ENCODE measurements at places on chromosomes 4 and X.

- DNase-seq: no peak
Observed at GRCh38 chr4:15754323-15754722, 23.8 kb upstream of the CD38 start.

DNA sequence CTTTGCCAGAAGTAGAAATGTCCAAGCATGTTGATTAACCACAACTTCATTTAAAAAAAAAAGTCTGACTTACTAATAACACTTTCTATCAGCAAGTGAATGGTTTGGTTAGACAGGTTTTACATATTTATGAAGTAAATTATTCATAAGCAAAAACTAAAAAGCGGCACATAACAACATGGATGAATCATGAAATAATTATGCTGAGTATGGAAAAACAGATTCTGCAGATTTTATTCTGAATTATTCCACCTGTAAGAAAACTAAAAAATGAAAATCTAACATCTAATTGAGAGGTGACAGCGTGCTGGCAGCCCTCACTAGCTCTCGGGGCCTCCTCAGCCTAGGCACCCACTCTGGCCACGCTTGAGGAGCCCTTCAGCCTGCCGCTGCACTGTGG lies 173.5 kb downstream of the ADAM29 start:
- DNase-seq: no peak

DNA sequence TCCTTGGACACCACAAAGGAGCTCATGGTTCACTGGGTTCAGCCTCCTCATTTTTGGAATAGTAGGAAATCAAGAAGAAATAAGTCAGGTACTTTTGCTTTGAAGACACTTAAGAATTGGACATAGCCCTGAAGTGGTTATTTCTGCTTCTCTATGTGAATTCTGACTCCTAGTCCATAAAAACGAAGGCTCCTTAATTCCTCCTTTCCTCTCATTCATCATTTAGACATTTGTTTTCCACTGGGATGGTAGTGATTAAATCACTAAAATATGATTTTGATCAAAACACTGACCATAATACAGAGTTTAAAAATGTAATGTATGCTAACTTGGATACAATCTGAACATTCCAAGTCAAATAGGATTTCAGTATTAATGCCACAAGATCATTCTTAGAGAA lies 34.7 kb upstream of the CYP2U1 start:
- DNase-seq: no peak

DNA sequence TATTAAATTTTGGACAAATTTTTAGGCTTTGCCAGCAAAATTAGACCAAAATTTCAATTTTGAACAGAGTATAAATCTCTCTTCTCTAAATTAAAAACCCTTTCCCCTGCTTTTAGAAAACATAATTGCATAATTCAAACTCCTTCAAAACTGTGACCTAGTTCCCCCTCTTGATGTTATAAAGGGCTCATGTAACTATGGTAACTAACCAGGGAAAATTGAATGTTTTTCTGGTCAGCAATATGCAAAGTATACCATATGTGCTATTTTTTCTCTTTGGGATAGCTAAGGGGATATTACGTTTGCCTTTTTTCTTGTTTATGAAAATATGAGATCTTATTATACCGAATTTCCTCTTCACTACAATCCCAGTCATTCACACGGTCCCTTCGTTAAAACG lies 5.1 kb upstream of the ING2 start:
- DNase-seq: no peak

- no peak for DNase-seq
Observed at GRCh38 chr4:182351485-182351884, 108.3 kb downstream of the TENM3 start.

DNA sequence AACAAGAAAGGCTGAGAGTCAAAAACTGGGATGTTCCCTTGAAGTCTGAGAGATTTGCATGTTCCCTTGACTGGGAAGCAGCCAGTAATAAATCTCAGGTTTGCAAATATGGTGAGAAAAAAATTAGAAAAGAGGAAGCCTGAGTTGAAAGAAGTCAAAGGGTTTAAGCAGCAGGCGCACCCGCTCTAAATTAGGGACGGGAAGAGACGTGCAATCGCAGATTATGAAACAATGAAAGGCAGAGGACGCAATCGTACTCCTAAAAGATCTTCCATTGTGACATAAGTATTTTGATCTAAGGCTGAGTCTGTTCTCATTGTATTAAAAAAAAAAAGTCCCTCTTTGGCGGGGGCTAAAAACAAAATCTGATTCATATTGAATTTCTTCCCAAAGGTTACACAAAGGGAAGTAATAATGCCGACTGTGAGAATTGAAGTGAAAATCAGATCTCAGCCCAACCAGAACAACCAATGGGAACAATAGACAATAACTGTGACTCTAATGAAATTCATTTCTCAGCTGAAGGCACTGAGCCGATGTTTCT lies 28.2 kb downstream of the SAT1 start:
- no peak for DNase-seq

- DNase-seq: no peak
Observed at GRCh38 chr4:174241162-174241561, 42.3 kb downstream of the FBXO8 start.

- DNase-seq: no peak
Observed at GRCh38 chrX:152480269-152481212, 29.4 kb upstream of the GABRA3 start.

DNA sequence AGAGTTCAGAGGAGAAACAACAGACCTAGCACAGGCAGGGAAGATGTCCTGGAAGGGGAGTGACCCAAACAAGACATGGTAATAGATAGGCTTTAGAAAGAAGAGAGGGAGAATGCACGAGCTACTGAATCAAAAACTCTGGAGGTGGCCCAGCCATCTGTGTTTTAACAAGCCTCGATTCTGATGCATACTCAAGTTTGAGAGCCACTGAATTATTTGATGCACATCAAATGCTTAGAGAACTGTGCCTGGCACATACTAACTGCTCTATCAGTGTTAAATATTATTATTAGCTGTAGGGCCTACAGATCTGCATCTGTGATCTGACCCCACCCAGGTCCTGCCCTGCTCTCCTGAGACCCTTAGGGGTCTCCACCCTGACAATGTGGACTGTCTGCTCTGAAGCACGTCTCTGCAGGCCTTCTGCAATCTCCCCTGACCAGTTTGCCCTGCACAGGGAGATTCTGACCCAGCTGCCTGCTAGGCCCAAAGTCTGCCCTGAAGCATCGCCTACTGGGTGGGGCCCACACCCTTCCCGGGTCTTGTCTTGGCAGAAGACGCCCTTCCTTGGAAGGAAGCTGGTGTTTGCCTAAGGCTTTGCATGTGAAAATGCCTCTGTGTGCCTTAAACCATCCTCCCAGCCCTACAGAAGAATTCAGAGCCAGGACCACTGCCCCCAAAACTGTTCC lies 201.5 kb upstream of the KLF3 start:
- no peak for DNase-seq

GRCh38 chr4:3307891-3308575 lies 15.2 kb downstream of the RGS12 start:
- no peak for DNase-seq

- no peak for DNase-seq
Observed at GRCh38 chr4:187972135-187972534, 23.4 kb upstream of the ZFP42 start.

GRCh38 chr4:152022543-152022942 lies 261.7 kb upstream of the GATB start:
- no peak for DNase-seq

DNA sequence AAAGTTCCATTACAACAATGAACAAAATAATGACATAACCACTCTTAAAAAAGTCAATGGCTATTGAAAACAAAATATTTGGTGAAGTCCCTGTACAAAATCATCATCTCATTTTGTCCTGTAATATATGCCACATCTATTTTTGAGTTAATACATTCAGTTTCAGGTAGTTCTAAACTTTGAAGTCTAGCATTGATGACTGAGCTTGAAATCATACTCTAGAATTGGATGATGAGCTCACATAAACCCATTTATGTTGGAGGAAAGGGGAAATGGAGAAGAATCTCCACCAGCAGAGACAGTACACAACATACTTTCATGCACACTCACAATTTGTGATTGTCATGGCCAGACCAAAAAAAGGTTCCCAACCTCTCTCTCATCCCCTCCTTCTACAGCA lies 371.1 kb upstream of the NR3C2 start:
- DNase-seq: no peak

- no peak for DNase-seq
Observed at GRCh38 chr4:55303760-55304165, 42.3 kb upstream of the SRD5A3 start.

- no peak for DNase-seq
Observed at GRCh38 chrX:344371-344901, 25.8 kb upstream of the GTPBP6 start.

GRCh38 chrX:17596061-17596460 lies 141.2 kb upstream of the SCML1 start:
- no peak for DNase-seq

DNA sequence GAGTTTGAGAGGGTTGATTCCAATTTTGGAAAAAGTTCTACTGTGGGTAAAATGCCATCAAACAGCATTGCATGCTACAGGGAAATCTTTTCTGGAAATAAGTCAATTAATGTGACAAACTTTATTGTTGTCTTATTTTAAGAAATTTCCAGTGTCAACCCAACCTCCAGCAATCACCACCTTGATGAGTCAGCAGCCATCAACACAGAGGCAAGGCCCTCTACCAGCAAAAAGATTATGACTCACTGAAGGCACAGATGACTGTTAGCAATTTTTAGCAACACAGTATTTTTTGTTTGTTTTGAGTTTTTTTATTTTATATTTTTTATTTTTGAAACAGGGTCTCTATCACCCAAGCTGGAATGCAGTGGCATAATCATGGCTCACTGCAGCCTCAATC lies 165.4 kb upstream of the C1QTNF7 start:
- no peak for DNase-seq

DNA sequence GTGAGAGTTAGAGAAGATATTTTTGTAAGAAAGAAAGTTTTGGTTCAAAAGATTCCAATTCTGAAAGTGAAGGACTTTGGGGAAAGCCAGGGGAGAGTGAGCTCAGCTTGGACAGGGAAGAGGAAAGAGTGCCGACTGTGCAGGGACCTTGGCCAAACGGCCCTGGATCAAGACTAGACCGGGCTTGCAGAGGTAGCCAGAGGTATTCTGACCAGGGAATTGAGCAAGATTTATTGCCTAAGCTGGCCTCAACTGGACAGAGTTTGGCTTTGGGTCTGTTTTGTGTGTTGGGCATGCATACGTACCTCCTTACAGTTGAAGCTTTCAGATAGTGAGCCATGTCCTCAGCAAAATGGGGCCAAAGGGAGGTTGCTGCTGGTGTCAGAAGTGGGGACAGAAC lies 11.6 kb downstream of the PLAC1 start:
- DNase-seq: no peak

DNA sequence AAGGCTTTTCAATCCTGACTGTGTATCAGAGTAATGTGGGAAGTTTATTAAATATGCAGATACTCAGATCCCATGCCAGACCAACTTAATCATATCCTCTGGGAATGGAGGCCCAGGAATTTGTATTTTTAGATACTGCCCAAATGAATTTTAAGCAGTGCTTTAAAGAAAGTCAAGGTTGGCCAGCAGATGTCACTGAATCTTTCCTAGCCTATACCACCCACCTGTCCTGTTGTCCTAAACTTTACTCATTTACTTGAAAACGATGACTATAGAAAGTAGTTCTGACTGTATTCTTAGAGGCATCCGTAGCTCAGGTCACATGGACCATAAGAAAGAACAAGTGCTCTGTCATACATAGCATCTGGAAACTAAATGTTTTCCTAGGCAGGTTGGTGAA lies 79.9 kb downstream of the AMOT start:
- DNase-seq: no peak

- DNase-seq: no peak
Observed at GRCh38 chr4:76594173-76594572, 159.1 kb downstream of the SHROOM3 start.

DNA sequence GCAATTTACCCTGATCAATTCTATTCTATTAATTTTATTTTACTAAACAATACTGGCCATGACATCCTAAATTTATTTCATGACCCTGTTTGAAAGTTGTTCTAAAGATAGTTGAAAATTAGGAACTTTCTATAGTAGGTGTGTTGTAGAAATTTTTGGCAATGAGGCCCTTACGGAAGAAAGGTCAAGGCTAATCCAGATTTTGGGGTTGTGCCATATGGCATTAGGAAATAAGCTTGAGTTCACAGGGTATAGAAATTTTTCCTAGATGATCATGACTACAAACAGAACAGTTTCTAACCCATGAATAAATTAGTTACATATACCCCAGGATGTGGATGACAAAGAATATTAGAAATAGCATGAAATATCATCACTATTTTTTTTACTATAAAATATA lies 7.8 kb upstream of the ALB start:
- no peak for DNase-seq

GRCh38 chr4:173424899-173425805 lies 26.2 kb upstream of the SCRG1 start:
- no peak for DNase-seq

DNA sequence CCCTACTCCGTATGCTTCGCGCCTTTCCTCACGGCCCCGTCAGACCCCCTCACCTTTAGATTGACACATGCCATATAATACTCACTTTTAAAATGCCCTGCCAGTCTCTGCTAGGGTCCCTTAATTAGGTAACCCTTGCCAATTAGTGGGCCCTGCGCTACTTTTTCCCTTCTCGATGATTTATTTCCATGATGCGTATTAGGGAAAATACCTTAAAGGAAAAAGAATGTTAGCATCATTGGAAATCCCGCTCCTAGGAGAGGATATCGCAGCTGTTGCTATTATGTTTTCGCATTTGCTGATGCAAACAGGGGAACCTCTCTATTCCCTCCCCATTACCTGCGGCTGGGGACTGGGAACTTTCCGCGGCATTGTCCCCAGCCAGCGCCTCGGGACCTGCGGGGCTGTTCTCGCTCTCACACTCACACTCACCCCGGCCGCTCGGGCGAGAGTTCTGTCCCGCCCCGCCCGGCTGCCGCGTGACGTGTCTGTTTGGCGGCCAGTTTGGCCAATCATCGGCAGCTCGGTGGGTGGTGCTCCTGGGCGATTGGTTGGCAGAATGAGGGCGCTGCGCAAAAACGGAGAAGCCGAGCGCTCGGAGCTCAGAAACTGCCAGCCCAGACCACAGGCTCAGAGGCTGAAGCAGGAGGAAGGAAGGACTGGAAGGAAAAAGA lies at the start of gene PCDH10:
TSS of gene PCDH10 (plus strand) at position 605 of the 674 bp plus-strand sequence. CDS start 847 bp downstream, outside the sequence.
- peak; percentile 65 for DNase-seq

DNA sequence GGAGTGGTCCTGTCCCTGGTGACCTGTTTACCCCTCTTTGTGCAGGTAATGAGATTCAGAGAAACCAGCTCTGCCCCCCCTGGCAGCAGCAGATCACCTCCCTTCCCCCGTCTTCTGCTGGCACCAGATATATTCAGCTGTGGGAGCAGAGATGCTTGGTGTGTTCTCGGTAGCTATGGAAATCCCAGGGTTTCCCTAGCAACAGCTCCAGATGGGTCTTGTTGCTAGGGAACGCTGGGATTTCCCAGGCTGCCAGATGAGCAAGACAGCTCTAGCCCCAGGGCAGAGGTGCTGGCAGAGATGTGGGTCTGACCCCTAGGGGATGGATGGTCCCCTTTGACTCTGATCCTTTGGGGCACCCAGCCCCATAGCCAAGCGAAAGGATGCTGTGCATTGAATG lies 20.2 kb downstream of the CETN2 start:
- no peak for DNase-seq

- no peak for DNase-seq
Observed at GRCh38 chrX:1449823-1450149, 2.9 kb downstream of the ASMTL start.

GRCh38 chr4:78584863-78585547 lies 33.4 kb downstream of the ANXA3 start:
- DNase-seq: no peak

All from activated CD8-positive, alpha-beta memory T cell treated with anti-CD3 and anti-CD28 coated beads for 24 hours (primary cell).